ENCODE measurements at places on chromosomes 13 and 19. TPM values are rescaled to one million over a fixed set of nuclear protein-coding genes. Genes with fewer than 3 reads are reported as not detected.

The UNC13A gene
- 6.2 TPM for total RNA-seq

The ZNF562 gene
- 24.4 TPM for total RNA-seq

The OR7E24 gene
- total RNA-seq, result not detected

The ZFP14 gene
- 7.6 TPM for total RNA-seq

The TNFSF11 gene
- 0.65 TPM for total RNA-seq

The PSG2 gene
- total RNA-seq, result not detected

The ATXN8OS gene
- total RNA-seq, result not detected

The PLIN5 gene
- total RNA-seq, result 1.2 TPM

The SERPINE3 gene
- 0.36 TPM for total RNA-seq

The FCAR gene
- total RNA-seq, result not detected

The COX7A1 gene
- not detected for total RNA-seq

The KASH5 gene
- total RNA-seq, result not detected

The QPCTL gene
- total RNA-seq, result 8.2 TPM

The LGALS4 gene
- total RNA-seq, result 33.4 TPM

The CFD gene
- 11.3 TPM for total RNA-seq

The LILRA2 gene
- not detected for total RNA-seq

The VSIG10L gene
- total RNA-seq, result 5.9 TPM

The C19orf85 gene
- total RNA-seq, result not detected

The EID2 gene
- 19.2 TPM for total RNA-seq

The IGLON5 gene
- 18.0 TPM for total RNA-seq

The PLD3 gene
- 244 TPM for total RNA-seq

The SEMA6B gene
- 1.7 TPM for total RNA-seq

The OR7C1 gene
- not detected for total RNA-seq

The IFNL3 gene
- not detected for total RNA-seq

The KLF12 gene
- 30.2 TPM for total RNA-seq

The SYNGR4 gene
- not detected for total RNA-seq

The SYT3 gene
- total RNA-seq, result not detected

The SPATA13 gene
- 22.0 TPM for total RNA-seq

The KIR3DL2 gene
- total RNA-seq, result not detected

The TMEM91 gene
- total RNA-seq, result 8.1 TPM

The PRR20B gene
- total RNA-seq, result not detected
